ENCODE measurements at places on chromosomes 3 and 15.

DNA sequence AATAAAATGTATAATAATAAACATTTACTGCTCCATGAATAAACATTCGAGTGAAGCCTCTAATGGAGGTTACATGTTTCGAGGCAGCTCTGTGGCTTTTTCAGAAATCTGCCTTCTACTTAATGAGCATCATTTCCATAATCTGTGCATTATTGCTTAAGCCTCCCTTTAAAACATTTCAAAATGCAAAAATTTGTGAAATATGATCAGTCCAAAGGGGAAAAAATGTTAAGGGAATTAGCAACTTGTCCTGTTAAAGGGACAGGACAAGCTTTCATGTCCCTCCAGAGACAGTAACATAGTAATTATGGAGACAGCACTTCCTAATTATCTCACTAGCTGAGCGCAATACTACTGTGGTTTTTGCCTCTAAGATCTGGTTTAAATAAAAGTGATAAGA is 886.6 kb upstream of the CFAP20DC start:
- no peak for DNase-seq

GRCh38 chr3:27025718-27026117 is 343.5 kb downstream of the NEK10 start:
- no peak for DNase-seq

- no peak for DNase-seq
These were observed 53.2 kb downstream of the NIPA2 start for GRCh38 chr15:22891426-22892210.

DNA sequence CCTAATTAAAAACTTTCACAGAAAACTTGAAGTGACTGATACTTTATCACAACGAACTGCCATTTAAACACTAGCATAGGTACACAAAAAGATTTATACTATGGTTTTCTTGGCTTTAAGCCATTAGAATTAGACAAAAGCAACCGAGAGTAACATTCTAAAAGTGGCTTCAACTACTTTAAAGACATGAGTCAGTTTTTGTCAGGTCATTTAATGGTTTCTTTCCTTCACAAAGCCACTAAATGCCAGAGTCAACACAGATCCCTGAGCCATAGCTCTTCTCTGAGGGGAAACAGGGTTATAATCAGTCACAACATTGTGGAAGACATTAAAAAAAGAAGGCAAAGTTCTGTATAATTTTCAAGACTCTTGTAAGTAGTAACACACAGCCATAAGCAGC is 54.6 kb downstream of the CAPN3 start:
- no peak for DNase-seq

GRCh38 chr3:117695321-117695720 is 985.7 kb downstream of the TUSC7 start:
- DNase-seq, result no peak

GRCh38 chr3:150508401-150508800 is 37.9 kb downstream of the SERP1 start:
- DNase-seq, result no peak

DNA sequence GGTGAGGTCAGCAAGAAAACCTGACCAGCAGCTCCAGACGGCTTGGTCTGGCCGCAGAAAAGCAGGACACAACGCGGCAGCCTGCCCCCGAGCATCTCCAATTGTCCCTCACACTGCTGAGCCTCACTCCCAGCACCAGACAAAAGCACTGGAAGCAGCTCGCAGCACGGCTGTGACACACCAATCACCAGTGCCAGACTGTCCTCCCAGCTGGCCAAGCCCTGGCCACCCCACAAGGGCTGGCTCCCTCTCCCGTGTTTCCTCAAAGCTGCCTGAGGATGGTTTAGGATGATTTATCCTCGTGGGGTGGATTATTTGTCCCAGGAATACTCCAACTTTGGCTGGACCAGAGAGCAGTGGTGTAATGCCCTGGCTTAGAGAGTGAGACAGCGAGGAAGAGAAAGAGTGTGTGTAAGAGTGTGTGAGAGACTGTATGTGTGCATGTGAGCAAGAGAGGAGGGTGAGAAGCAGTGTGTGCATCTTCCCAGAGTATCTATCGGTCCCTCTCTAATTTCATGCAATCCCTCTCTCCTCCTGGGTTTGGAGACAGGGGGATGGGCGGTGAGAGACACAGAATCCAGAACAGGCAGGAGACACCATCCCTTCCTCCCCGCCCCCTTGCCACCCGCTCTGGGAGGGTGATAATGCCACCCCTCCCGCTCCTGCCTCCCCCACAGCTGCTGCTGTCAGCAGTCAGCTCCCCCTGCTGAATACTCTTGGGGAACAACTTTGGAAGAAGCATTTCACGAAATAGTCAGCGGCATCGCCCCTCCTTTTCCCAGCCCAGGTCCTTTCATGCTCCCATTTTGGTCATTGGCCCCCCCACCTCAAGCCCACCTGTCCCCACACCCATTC is 34.2 kb downstream of the SEMA5B start:
- DNase-seq, result peak; percentile 91

DNA sequence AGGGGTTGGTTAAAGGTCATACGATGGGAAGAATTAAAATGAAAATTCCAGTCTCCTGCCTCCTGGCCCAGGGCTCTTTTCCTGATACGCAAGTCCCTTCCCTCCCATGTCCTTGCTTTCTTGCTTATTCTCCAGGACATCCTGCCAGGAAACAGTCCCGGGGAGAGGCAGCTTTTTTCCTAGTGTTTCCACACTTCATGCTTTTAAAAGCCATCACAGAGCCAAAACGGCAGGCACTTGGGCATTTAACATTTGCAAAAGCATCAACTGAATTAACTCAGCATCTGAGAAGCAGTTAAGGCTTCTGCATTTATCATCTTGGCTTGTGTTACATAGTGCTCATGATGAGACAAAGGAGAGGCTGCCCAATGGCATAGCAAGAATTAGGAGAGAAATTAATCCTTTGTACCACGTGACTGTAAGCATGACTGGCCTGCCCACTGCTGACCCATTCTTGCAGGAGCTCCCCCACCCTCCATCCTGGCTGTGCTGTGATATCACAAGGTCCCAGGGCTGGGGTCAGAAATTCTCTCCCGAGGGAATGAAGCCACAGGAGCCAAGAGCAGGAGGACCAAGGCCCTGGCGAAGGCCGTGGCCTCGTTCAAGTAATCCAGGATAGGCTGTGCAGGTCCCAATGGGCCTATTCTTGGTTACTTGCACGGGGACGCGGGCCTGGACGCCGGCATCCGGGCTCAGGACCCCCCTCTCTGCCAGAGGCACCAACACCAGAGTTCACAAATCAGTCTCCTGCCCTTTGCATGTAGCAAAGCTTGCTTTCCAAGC is 21.6 kb upstream of the VILL start:
- no peak for DNase-seq

- DNase-seq, result no peak
These were observed 78.7 kb downstream of the DAPK2 start for GRCh38 chr15:63967616-63968015.

DNA sequence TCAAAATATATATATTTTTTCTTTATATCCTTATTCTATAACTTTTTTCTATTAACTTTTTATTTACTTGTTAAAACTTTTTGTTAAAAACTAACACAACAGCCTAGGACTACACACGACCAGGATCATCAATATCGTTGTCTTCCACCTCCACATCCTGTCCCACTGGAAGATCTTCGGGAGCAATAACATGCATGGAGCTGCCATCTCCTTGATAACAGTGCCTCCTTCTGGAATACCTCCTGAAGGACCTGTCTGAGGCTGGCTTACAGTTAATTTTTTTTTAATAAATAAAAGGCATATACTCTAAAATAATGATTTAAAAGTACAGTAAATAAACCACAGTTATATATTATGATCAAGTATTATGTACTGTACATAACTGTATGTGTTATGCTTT is 58.9 kb downstream of the SFMBT1 start:
- no peak for DNase-seq

GRCh38 chr3:130658678-130659077 is 88.0 kb downstream of the PIK3R4 start:
- DNase-seq, result no peak

DNA sequence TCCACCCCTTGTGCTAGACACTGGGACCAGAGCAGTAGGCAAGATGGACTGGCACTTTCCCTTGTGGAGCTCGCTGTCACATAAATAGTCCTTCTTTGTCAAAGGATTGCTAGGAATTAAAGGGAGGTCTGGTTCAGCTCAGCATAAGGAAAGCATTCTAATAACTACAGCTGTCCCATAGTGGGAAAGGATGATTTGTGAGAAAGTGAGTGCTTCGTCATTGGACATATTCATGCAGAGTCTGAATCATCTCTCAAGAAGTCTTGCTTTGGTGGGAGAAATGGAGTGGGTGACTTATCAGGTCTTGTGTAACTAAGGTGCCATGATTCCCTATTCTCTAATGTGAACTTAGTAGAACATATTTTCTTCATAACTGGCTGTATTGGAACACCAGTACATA is 14.7 kb downstream of the PPARG start:
- no peak for DNase-seq

DNA sequence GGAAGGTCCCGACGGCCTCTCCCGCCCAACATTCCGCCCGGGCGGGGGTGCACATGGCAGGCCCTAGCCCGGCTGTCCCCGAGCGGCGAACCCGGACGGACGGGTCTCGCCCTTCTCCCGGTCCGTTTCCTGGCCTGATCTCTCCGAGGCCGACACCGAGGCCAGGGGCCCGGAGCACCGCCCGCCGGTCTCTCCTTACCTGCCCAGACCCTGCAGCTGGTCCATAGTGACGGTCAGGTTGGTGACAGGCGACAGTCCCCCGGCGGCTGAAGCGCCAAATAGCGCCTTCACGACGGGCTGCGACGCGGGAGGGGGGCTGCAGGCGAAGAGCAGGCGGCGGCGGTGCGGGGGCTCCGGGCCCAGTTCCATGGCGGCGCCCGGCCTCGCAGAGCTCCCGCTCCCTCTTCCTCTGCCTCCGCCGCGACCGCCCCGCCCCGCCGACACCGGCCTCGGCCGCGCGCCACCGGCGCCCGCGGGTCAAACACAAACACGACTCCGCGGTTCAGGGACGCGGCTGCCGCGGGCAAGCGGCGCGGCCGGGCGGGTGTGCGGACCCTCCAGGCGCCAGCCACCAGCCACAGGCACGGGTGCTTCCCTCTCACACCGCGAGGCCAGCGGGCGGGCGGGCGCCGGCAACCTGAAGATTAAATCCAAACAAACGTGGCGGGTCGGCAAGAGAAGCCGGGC is 495 bp downstream of the CDC25A start:
- peak; percentile 68 for DNase-seq

GRCh38 chr15:51448622-51449399 is 107.4 kb downstream of the GLDN start:
- DNase-seq, result no peak

DNA sequence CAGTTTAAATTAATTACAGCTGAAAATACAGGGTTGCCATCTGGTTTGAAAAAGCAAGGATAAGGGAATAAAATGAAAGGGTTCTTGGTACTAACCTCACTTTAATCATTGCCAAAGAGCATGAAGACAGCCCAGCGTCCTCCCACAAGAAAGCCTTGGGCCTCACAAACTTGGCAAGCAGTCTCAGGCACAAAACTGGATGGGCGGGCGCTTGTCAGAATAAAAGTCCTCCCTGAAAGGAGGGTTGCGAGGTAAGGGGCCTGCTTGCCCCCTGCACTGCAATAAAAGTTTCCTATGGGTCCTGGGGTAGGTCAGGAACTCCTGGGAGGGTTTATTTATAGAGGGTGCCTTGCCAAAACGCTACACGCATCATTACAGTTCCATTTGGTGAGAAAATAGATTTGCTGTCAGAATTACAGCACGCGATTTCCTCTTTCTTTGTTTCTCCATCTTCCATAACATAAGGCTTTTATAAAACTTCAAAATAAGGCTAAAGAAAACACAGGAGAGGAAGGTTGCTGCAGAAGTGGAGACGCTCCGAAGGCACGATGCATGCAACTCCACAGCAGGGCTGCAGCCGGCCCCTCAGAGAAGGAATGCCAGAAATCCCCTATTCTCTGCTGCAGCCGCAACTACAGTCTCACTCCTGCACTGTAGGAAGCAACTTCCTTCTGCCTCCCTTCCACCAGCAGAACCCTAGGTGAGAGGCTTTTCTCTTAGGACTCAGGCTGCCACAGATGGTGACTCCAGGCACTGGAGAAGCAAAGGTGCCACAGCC is 61.3 kb downstream of the VGLL4 start:
- peak; percentile 96 for DNase-seq

GRCh38 chr3:121698901-121699300 is 38.2 kb upstream of the HCLS1 start:
- no peak for DNase-seq

DNA sequence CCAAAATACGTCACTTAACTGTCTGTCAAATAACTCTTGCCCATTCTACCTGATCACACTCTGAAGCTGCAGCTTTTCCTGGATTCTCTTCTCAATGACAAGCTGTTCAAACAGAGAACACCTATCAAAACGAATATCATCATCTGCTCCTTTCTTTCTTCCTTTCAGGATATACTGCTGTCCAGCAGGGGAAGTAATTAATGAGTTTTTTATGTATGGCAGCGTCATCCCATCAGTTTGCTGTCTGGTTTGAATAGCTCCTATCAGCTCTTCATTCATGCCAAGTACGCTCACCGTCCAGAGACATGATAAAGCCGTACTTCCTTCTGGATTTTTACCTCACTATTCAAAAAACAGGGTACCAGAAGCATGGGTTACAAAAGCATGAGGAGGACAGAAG is at the start of gene CHRM5:
Gene CHRM5 (plus strand): TSS at position 274 of the 400 bp plus-strand sequence. CDS start 94,221 bp downstream, outside the sequence.
- DNase-seq, result no peak

- DNase-seq, result no peak
These were observed 9.2 kb downstream of the NFKBIZ start for GRCh38 chr3:101858464-101859030.

DNA sequence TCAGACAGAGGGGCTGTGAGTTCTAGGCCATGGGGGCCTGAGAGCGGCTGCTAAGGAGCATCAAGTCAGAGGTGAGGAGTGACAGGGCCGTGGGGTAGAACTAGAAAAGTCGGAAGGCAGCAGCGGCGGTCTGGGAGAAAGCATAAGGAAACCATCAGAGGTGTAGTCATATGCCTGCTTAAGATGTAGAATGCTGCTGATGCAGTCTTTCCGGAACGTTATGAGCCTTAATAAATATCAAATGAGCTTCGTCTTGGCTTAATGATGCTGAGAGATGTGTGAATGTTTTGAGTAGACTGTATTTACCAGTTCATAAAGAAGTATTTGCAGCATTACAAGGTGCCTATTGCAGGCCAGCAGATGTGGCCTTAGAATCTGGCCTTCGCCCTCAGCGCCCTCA is 15.2 kb downstream of the ATG7 start:
- DNase-seq, result no peak

DNA sequence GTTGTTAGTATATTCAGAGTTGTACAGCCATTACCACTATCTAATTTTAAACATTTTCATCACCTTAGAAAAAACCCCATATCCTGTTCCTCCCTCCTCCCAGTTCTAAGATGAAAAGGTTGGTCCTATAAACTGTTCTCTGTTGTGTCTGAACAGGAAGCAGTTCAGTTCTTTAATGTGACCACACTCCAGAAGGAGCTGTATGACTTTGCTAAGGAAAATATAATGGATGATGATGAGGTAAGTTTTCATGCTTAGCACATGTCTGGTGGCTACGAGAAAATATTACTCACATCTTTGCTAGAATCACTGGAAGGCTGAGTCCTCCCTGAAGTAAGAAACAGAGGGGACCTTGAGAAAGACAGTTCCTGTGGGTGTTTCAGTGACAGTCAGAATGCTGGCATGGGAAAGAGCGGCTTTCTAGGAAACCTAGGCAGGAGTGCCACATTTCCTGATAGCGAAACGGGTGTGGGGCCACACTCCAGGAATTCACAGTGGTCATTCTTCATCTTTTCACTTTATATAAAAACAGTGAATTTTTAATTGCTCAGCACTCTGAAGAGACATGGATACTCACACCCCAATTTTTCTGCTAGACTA is 20.3 kb downstream of the CRTAP start:
- DNase-seq, result no peak

GRCh38 chr3:82637574-82637973 is 876.1 kb upstream of the GBE1 start:
- no peak for DNase-seq

Data from posterior cingulate gyrus (tissue), 11 donors.